ENCODE measurements at places on chromosomes 12 and 14.
A peak's percentile ranks its signal among the peaks of the same experiment; 100 is the strongest.

DNA sequence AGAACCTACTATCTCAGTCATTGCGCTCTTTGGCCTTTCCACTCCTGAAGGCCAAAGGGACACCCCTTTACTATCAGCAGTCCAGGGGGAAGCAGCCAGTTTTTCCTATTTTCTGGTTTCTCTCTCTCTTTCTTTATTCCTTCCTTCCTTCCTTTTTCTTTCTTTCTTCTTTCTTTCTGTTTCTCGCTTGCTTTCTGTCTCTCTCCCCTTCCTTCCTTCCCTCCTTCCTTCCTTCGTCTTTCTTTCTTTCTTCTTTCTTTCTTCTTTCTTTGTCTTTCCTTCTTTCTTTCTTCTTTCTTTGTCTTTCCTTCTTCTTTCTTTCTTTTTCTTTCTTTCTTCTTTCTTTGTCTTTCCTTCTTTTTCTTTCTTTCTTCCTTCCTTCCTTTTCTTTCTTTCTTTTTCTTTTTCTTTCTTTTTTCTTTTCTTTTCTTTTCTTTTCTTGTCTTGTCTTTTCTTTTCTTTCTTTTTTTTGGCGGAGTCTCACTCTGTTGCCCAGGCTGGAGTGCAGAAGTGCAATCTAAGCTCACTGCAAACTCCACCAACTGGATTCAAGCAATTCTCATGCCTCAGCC, 64.9 kb upstream of the OTX2 start:
- DNase-seq: no peak

GRCh38 chr12:89825591-89826449, 117.2 kb upstream of the ATP2B1 start:
- no peak for DNase-seq

DNA sequence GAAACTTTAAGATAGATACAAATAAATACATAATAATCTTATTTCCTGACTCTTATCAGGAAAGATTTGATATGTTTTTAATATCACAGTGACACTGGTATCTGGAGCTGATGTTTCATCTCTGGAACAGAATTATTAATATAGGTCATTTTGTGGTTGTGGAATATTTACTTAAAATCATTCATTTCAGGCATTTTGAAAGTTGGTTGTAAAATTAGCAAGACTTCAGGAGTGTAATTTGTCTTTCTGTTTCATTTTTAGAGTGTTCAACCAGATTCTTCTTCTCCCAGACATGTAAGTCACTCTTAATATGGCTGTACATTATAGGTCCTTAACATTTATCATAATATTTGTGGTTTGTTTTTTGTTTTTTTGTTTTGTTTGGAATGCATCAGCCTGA, 115.7 kb downstream of the PCNX1 start:
- no peak for DNase-seq

DNA sequence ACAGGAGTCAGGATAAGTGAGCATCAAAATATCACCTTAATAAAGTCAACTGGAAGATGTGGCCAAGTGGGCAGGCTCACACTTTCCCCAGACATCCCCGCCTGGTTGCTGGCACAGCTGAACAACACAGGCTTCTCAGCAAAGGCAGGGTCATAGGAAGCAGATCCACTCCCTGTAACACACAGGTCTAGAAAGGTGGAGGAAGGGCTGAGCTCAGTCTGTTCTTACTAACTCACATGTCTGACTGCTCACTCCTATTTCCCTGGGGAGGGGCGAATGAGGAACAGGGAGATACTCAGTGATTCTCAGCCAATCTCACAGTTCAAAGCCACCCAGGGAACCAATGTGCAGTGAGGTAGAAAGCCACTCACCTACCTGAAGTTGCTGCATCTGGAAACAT, 45.0 kb upstream of the AMN1 start:
- DNase-seq: no peak

DNA sequence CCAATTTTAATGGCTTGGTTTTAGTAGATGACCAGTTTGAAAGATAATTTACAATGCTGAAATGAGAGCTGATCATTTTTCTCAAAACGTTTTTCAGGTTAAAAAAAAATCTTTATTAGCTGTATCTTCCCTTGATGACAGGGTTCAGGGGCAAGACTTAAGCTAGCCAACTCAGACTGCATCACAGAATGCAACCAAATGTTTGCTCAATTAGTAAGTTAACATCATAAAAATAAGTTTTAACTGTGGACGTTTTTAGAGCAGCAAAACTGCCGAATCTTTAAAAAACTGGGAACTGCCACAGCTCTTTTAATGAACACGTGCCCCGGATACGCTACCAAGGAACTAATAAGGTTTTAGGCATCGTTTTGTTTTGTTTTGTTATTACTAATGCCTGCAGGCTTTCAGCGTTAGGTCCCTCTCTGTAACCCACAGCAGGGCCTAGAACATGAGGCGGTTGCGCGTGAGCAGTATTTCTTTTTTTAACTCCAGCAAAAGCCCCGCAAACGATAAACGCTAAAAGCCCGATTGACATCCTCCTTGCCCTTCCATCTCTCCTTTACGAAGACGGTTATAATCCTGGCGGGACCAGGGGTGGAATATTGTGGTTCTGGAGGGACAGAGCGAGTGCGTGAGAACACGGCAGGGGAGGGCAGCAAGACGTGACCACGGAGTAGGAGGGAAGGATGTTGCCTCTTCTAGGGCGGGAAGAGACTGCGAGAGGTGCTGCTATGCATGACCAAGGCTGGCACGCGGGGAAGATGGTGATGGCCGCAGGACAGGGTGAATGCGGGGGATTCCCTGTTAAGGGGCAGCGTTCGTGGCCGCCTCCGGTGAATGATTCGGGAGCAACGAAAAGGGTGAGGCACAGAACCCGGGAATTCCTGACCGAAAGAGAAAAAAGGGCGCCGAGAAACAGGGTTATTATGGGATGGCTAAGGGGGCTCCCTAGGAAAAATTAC, 652 bp downstream of the SUPT16H start:
- peak; percentile 33 for DNase-seq

DNA sequence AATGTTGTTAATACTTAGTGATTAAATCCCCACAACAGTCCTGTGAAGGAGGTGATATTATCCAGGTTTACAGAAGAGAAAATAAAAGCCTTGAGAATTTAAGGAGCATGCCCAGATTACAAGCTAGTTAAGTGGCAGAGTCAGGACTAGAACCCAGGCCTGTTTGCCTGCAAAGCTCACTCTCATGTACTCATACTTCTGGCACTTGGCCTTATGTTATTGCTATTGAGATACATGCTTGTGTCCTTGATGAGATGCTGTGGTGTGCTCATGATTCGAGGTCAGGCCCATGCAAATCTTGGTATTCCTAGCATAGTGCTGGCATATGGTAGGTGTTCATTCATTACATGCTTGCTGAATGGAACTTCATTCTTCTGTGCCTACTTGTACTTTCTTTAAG, 7.6 kb upstream of the EID3 start:
- DNase-seq: no peak

DNA sequence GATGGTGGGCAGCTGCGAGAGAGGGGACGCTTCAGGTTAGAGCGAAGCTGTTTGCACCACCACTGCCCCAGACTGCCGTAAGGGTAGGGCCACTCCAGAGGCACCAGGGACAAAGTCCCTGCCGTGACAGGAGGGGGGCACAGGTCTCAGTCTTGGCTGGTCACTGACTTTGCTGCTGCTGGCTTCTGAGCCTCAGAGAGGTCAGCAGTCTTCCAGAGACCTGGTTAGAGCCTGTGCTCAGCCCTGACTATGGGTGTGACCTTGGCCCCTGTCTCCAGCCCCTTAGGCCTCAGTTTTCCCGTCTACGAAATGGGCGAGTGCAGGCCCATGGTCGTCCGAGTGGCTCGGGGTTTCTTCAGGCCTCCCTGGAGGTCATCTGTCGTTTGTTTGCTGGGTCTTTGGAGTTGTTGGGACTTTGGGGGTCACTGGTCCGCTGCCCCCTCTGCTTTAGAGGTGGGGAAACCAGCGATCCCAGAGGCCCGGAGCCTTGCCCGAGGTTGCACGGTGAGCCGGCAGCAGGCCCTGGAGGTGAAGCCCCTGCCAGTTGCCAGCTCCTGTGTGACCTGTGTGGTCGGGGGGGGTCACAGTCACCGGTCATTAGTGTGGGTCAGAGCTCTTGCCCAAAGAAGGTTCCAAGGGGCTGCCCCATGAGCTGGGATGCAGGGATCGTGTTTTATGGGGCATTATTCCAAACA, 15.3 kb downstream of the MEG3 start:
- no peak for DNase-seq

DNA sequence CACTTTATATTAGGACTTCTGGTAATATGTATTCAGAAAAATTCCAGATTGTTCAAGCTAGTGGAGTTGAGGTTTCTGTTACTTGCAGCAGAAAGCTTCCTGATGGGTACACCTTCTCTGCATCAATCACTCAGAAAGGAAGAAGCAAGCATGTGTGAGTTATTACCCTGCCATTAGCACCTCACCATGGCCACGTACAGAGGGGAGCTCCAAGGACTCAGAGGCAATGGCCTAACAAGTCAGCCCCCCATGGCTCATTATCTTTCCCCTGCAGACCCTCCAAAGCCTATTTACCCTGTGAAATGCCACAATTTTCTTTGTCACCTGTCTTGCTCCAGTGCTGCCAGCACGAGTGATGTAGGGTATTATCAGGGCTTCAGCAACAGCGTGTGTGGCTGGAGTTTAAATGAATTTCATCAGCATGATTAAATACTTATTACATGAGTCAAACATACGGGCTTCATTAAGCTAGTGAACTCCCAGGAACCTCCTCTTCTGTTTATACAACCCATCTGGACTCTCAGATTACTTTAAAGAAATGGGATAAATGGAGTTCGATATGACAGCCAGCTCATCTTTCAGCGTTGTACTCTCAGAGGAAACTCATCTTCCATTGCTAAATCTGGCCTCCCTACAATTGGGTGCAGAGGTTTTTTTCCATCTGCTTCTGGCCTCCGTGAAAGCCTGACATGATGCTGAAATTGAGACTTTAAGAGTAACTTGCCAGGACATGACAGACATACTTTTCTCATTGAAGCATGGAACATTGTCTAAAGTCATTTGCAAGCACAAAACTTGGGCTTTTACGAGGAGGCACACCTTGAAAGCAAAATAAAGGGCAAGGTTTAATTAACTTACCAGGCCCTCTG, 135.9 kb downstream of the TMEM30B start:
- no peak for DNase-seq

GRCh38 chr14:76252471-76252870, 100.7 kb downstream of the GPATCH2L start:
- no peak for DNase-seq

DNA sequence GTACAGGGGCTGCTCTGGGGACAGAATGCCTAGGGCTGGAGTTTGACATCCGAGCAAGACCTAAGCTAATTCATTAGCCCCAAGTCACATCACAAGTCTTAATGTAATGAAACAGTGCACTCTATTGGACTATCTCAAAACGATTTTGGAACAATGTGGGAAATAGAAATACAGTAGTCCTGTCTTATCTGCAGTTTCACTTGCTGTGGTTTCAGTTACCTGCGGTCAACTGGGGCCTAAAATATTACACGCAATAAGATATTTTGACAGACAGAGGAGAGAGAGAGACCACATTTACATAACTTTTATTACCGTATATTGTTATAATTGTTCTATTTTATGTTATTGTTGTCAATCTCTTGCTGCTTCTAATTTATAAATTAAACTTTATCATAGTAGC, 21.1 kb downstream of the MOAP1 start:
- no peak for DNase-seq

GRCh38 chr14:39576258-39576657, 144.0 kb upstream of the FBXO33 start:
- no peak for DNase-seq

DNA sequence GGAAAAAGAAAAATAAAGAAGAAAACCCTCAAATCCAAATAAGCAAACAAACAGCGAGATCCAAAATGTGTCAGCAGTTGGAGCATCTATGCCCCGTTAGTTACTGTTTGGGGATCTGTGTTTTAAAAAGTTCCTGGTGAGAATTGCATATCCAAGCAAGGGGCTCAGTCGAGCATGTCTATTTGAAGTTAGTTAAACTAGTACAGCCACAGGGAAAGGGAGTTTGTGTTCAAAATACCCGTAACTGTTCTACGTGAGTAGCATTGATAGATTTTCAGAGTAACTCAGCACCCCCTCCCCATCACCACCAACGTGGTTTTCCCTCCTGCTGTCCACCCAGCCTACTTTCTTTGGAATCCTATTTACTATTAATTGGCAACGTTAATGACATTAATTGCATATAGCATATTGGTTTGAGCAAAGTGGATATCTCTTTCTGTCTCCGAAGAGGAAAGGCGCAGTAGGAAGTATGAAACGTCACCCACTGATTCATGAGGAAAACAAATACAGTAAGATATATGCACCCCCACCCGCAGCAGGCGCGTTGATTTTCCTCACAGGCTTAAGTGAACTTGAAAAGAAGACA, 1.5 kb downstream of the NPAS3 start:
- no peak for DNase-seq

DNA sequence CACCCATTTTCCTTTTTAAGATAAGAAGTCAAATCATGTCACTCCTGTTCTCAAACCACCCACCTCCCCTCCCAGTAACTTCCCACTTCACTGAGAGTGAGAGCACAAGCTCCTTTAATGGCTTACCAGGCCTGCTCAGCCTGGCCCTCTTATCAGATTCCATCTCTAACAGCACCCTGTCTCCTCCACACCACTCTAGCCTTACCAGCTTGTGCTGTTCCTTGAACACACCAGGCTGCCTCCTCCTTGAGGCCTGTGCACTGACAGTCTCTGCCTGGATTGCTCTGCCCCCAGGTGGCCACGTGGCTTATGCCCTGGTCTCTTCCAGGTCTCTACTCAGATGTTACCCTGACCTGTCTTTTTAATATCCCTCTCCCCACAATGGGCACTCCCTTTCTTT, 40.1 kb upstream of the EVL start:
- no peak for DNase-seq

- DNase-seq: no peak
These were observed 16.5 kb downstream of the NPC2 start for GRCh38 chr14:74476607-74477006.

DNA sequence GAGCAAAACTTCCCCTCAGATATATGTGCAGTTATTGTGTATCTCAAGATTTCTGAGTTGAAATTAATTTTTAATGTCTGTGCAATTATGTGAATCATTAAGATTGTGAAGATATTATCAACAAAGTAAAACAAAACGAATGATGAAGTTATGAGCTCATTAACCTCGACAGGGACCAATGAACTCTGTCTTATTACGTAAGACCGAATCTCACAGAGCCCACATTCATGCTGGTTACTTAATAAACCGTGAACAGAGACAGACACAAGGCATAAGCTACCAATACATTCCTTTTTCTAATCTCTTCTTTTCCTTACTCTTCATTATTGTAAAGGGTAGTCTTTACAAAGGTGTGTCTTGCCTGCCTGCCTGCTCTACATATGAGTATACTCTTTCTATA, 568.7 kb downstream of the RPS29 start:
- no peak for DNase-seq

GRCh38 chr14:80692903-80693302, 248.6 kb downstream of the CEP128 start:
- DNase-seq: no peak

- no peak for DNase-seq
These were observed 77.2 kb downstream of the BHLHE41 start for GRCh38 chr12:26047401-26048226.

DNA sequence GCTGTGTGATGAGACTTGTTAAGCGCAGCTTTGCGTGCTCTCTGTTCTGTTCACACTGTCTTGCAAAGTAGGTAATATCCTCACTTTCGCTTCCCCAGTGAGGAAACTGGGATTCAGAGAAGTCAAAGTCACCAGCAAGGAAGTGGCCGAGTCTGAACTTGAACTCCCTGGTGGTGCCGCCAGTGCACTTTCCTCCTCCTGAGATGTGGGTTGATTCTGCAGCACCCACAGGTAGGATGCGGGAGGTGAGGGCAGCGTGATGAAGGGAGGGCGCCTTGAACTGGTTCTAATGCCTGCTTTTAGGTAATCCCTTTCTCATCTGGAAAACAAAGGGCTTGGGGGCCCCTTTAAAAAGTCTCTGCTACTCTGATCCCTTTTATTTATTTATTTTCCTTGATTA, 54.9 kb upstream of the IGF1 start:
- no peak for DNase-seq
